ENCODE measurements at places on chromosomes 3 and 15.
A peak's percentile ranks its signal among the peaks of the same experiment; 100 is the strongest.

DNA sequence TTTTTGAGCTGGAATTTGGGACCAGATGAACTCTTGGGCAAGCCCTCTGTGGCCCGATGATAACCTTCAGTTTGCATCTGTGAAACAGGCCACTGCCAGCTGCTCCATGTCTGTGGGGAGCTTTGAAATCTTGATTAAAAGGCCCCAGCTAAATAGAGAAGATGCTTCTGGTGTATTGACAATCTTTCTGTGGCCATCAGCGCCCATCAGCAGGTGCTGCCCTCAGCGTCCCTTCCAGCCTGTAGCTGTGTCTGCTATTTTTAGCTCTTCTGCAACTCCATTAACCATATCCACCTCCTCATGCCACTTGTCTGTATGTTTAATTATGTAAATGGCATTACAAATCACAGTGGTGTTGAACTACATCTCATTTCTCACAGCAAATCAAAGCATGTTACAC is 54.0 kb downstream of the CHCHD6 start:
- no peak for DNase-seq

DNA sequence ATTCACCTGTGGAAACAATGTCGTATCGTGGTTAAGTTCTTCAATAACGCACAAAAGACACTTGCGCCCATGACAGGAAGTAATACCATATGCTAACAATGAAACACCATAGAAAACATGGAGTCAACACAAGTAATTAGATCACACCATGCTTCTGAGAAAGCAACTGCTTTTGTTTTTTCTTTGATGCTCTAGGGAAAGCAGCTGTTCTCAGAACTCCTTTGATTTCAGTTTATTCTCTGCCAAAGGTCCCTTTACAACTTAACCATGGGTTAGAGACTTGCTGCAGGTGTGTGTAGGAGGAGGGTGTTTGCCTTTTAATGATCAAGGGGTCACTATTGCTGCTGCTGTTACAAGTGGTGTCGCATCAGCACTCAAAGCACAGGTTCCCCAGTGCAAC is 324.0 kb upstream of the SLCO3A1 start:
- DNase-seq: no peak

DNA sequence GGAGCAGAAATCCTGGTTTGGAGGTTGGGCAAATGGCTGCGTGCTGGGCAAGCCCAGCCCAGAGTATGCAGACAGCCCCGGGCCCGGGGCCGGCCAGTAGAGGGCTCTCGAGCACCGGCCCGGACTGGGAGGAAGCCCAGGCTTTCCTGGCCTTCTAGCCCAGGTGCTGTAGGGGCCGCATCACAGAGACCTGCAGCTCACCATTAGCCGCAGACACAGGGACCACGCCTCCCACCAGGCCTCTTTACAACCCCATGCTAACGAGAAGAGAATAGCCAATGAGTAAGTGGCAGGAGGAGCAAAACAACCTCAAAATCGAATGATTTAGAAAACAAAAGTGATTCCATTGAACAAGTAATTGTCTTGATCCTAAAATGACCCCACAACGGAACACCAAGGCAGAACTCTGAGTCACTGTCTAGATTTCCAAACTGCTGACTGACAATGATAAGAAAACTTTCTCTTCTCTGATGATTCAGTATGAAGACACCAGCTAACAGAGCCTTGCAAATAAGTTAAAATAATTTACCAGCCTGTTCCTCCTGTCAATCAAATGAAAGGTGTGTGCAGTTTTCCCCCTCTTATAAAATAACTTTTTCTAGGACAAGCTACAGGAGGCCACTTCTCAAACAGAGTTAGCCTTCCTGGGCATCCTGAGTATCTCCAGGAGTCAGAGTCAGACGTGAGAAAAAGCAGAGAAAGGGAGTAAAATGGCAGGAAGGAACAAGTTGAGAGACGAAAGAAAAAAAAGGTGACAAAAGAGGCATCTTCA is 102.2 kb downstream of the DGKG start:
- peak; percentile 75 for DNase-seq

GRCh38 chr15:50189633-50190032 is 7.6 kb downstream of the SLC27A2 start:
- no peak for DNase-seq

- no peak for DNase-seq
These were observed 60.6 kb downstream of the SLC12A8 start for GRCh38 chr3:125151916-125152315.

GRCh38 chr3:11690863-11691766 is 47.4 kb upstream of the VGLL4 start:
- DNase-seq: no peak

DNA sequence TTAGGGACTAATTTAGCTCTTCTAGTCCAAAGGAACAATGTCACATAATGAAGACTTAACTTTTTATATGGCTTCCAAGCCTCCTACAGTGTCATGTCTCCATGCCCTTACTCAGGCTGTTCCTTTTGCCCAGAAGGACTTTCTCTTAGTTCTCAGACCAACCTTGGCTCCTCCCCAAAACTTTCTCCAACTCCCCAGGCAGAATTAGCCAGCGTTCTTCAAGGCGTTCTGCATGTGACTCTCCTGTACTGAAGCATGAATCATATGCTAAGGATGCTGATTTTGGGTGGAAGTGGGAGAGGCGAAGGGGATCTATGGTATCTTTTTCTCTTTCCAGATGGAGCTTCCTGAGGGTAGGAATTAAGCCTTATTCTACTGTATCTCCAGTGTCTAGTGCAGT is 335.1 kb upstream of the ICE2 start:
- no peak for DNase-seq

- no peak for DNase-seq
These were observed 461.4 kb upstream of the ONECUT1 start for GRCh38 chr15:53251523-53251922.

DNA sequence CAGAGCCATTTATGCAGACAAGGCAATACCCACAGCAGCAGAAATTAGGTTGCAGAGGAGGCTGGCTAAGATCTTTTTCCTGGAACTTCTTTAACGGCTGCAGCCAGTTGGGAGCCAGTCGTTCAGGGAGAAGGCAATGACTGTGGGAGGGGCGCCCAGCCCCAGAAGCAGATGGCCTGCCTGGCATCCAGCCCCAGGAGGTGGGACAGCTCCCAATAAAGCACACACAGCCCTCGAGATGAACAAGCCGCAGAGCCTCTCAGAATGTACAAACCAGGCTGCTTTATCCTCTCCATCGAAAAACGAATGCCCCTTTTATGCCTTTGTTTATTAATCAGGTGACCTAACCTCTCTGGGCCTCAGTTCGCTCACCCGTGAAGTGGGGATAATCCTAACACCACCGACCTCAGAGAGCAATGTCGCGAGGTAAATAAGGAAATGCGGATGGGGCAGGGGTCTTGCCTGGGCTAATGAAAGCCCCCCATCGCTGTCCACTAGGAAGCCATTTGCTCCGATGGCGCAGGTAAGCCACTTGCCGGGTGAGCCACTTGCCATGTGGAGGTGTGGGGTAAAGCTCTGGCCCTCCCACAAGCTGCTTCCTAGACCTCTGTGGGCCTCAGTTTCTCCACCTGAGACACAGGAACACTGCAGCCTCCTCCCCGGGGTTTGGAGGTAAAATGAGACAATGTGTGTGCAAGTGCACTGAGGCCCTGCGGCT is 35.8 kb downstream of the MGLL start:
- peak; percentile 83 for DNase-seq

GRCh38 chr15:89978914-89979313 is 22.2 kb upstream of the ZNF710 start:
- DNase-seq: no peak

DNA sequence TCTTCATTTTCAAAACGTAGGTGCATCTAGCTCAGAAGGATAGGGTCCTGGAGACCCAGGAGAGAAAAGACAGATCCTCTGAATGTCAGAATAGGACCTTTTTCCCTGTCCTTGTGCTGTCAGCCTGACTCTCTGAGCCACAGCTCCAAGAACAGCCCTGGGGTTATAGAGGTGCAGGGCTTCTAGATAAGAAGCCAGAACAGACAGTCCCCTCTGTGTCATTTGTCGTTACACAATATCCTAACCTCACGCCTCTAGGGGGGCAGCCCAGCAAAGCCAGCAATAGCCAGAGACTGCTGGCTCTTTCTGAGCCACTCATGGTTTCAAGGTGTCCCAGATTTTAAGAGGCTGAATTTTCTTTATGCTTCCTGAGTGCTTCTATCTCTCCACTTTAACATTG is 153.2 kb upstream of the THBS1 start:
- DNase-seq: no peak

- no peak for DNase-seq
These were observed 45.5 kb downstream of the TEX9 start for GRCh38 chr15:56410721-56411120.

GRCh38 chr3:112539825-112540650 is 21.7 kb downstream of the ATG3 start:
- no peak for DNase-seq

GRCh38 chr3:130081351-130081881 is at the start of gene ALG1L2:
Gene ALG1L2, plus strand, starts transcription at chr3:130081831. Its CDS starts 186 bp downstream, at chr3:130082017.
- DNase-seq: no peak

GRCh38 chr3:129892857-129893580 is 492 bp downstream of the TMCC1 start:
- peak; percentile 51 for DNase-seq

GRCh38 chr15:63195569-63196015 is 6.2 kb downstream of the RAB8B start:
- no peak for DNase-seq

DNA sequence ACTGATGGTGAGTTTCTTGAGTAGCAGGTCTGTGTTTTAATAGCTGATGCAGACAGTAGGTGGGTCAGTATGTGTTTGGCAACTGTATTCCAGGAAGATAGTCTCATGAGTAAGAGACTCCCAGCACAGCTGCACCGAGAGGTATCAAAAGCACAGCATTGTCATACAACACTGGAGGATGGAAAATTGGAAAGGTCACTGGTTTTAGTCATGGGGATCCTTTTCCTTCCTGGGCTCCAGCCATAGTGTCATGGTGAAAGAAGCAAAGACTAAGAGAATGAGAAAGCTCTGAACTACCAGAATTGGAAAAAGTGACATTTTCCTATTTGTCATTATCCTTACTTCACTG is 61.5 kb downstream of the P3H2 start:
- DNase-seq: no peak

- DNase-seq: no peak
These were observed 151.4 kb downstream of the PLD1 start for GRCh38 chr3:171658841-171659240.

- DNase-seq: no peak
These were observed 24.3 kb upstream of the CLDN1 start for GRCh38 chr3:190346541-190346940.

DNA sequence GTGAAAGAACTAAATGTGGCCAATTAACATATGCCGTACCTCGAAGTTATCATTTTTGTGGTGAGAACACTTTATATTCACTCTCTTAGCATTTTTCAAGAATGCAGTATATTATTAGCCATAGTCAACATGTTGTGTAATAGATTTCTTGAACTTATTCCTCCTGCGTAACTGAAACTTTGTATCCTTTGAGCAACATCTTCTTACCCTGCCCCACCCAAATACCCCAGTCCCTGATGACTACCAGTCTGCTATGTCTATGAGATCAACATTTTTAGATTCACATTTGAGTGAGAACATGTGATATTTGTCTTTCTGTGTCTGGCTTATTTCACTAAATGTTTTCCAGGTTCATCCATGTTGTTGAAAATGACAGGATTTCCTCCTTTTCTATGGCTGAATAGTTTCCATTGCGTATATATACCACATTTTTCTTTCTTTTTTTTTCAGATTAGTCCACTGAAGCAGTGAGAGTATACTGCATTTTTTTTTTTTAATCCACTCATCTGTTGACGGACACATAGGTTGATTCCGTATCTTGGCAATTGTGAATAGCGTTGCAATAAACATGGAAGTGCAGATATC is 12.7 kb upstream of the KBTBD8 start:
- no peak for DNase-seq

- no peak for DNase-seq
These were observed 2.2 kb upstream of the SLC12A8 start for GRCh38 chr3:125214738-125215137.

GRCh38 chr3:46324036-46324435 is 29.9 kb upstream of the CCR2 start:
- DNase-seq: no peak

GRCh38 chr3:24526640-24527212 is 32.1 kb upstream of the THRB start:
- no peak for DNase-seq

GRCh38 chr3:136728473-136728872 is 23.7 kb downstream of the STAG1 start:
- no peak for DNase-seq

DNA sequence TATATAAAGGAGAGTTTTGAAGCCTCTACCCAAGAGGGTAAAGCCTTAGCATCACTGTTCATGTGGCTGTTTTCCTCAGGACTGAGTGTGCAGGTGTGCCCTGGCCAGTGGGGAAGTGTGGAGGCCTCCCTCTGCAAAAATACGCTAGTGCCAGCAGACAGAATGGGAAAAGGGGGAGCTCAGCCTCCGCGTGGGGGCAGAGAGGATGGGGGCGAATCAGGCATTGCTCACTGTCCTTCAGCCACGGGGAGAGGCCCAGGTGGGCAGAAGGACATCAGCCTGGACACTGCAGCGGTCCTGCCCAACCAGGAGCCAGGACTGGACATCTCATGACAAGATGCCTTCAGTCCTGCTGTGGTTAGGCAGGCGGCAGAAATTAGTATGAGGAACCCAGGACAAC is 10.1 kb downstream of the LTF start:
- DNase-seq: no peak

- no peak for DNase-seq
These were observed 83.4 kb downstream of the SLCO3A1 start for GRCh38 chr15:91936927-91937326.

DNA sequence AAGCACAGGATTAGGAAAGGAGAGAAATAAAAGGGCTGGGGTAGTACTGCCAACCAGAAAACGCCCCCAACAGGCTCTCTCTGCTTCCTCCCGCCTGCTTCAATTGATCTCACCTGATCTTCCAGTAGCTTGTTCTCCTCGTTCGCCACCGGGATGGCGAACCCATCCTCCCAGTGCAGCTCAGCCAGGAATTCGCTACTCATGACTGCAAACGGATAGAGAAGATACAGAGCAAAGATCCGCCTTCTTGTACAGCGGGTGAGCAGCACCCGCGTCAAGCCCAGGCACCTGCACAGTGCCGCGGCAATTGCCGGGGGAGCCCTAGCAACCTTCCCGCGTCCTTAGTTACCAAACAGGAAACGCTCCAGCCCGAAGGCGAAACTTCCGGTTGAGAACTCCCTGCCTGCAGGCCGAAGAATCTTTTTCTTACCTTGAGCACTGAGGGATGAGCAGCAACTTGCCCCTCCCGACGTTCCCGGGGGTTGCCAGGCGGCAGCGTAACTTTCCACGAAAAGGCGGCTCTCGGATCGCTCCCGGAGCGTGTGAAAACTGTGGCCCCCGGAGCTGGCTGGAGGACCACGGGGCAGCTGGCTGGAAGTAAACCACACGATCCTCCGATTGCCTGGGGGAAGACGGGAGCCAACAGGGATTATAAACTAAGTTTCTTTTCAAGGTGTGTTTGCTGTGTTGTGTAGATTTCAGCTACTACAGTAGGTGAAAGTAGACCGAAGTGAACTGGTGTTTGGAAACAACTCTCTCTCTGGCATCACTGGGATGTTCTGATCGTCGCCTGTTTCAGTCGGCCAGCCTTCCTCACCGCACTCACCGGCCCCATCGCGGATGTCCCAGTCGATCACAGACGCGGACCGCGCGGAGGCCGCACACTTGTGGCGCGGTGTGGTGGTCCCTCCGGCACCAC is at the start of gene CCDC39:
TSS of gene CCDC39 (minus strand) at position 312 of the 919 bp plus-strand sequence. CDS start at position 203, 109 bp downstream.
- DNase-seq: peak; percentile 65

- no peak for DNase-seq
These were observed 183.7 kb downstream of the FRMD5 start for GRCh38 chr15:44011238-44011854.
